ENCODE measurements at places on chromosomes 7 and 10.

DNA sequence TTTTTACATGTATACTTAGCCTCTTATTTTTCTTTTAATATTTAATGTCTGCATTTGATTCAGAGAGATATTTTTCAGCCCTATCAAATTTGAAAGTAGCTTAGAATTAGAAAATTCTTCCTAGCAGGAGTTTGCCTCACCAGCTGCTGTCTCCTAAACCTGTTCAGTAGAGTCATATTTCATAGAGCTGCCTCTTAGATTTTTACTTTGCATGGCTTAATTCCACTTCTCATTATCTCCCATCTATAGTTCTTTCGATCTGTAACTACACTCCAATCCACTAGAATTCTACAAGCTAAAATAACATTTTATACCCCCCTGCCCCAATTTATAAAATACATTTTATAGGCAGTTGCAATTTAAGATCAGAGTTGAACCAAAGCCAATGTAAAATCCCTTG is 227.0 kb downstream of the ANK3 start:
- no peak for DNase-seq

DNA sequence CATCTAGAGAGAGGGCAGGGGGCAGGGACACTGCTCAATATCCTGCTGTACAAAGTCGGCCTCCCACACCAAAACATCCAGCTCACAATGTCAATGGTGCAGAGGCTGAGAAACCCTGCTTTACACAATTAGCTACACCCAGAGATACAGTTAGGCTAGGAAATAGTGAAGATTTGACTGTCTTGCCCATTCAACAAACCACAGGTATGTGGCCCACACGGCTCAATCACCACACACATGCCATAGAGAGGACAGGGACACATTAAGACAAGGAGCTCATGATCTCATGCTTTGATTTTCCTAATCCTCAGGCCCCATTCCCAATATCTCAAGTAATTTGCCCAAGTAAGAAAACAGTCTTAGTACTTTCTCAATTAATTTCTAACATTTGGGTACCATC is 110.4 kb downstream of the OSBPL3 start:
- no peak for DNase-seq

GRCh38 chr10:19290770-19291169 is 242.2 kb downstream of the MALRD1 start:
- no peak for DNase-seq

DNA sequence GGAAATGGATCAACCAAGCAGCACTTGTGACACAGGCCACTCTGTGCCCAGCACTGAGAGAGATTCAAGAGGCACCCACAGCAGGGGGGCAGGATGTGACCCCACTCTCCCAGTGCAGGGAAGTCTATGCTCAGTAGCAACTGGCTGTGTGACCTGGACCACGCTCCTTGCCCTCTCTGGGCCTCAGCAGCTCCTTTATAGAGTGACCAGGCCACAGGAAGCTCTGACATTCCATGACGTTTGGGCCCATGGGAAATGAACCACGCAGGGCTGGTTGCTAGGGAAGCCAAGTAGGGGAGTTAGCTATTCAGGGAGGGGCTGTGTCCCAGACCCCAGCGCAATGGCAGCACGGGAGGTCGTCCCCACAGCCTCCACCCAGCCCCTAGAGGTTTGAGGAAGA is 232.6 kb downstream of the USP6NL start:
- DNase-seq: no peak

- no peak for DNase-seq
Measured at GRCh38 chr7:111346219-111346618, 216.1 kb downstream of the IMMP2L start.

All from dermis microvascular lymphatic vessel endothelial cell (primary cell).